ENCODE measurements at places on chromosomes 3 and 15.

DNA sequence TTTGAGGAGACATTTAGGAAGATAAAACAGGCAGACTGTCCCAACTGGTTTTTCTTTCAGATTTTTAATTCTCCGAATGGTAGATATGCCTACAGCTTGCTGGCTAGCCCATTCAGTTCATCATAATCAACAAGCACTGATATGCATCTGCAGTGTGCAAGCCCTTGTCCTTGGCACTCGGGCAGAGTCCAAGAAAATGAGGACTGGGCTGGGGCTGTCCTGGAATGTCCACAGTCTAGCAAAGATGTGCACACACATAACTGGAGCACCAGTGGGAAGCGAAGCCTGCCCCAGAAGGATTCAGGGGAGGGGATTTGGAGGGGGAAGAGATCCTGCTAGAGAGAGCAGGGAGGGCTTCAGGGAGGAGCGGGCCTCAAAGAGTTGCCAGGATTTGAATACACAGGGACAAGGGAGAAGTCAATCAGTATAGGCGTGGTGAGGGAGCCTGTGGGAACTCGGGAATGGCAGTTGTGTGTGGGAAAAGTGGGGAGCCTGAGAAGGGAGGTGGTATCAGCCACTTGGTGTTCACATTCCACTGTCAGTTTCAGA, 8.7 kb downstream of the FAH start:
- no peak for DNase-seq

- no peak for DNase-seq
These were observed 156.1 kb upstream of the CGNL1 start for GRCh38 chr15:57220205-57220604.

DNA sequence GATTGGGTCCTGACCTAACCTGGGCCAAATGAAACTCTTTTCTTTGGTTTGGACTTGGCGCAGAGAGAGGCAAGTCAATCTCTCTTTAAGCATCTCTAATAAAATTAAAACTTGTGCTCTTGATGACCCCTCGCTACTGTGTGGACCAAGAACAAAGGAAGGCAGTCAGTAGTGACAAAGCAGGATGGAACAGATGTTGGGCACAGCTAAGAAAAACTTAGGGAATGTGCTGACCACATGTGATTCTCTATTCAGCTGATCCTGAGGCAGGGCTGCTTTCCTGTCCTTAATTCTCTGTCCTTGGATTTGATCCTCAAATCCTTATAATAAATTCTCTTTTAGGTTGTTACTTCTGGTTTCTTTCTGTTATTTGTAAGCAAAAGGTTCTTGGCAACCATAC, 259.9 kb downstream of the ZIC1 start:
- no peak for DNase-seq

DNA sequence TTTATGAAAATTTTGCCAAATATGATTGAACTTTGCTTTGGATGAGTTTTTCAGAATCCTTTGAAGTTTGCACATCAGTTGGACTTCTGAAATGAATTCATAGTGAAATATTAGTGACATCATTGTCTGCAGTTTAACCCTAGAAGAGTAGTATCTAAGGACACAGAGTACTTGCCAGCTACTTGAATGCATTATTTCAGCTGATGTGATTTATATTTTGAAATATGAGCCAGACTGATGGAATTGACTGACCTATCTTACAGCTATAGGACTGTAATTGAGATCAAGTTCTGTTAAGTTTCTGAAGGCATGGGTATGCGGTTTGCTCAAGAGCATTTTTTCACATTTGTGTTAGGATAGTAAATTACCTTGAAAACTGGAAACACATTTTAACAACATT, 51.2 kb downstream of the LYSMD4 start:
- no peak for DNase-seq

- DNase-seq: no peak
These were observed 13.4 kb downstream of the DZIP3 start for GRCh38 chr3:108602935-108603294.

GRCh38 chr3:69735893-69736292, 3.4 kb upstream of the MITF start:
- no peak for DNase-seq

DNA sequence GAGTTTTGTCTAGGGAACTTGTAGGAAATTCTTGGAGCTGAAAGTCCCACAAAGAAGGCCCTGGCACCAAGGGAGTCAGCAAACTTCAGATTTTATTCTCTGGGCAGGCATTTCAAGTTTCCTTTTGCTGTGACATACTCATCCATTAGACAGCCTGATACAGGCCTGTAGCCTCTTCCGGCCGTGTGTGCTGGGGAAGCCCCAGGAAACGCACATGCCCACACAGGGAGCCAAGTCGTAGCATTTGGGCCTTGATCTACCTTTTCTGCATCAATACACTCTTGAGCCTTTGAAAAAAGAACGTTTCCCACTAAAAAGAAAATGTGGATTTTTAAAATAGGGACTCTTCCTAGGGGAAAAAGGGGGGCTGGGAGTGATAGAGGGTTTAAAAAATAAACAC, 15.0 kb downstream of the TIGIT start:
- no peak for DNase-seq

- no peak for DNase-seq
These were observed 244.2 kb upstream of the ST8SIA2 start for GRCh38 chr15:92149465-92149864.

DNA sequence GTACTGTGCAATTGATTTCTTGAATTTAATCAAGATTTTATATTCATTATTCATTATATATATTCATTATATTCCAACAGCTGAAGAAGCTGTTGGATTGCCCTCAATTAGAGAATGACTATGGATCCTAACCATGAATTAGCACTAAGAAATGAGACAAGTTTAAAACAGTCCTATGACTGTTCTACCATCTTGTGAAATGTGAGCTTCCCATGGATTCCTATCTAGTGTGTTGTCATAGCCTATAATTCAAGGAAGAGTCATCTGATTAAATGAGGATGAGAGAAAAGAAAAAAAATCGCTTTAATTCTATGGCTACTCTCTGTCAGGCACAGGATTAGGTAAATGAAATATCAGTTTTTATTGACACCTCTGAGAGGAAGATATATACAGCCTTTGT, 696.6 kb upstream of the NAALADL2 start:
- no peak for DNase-seq

DNA sequence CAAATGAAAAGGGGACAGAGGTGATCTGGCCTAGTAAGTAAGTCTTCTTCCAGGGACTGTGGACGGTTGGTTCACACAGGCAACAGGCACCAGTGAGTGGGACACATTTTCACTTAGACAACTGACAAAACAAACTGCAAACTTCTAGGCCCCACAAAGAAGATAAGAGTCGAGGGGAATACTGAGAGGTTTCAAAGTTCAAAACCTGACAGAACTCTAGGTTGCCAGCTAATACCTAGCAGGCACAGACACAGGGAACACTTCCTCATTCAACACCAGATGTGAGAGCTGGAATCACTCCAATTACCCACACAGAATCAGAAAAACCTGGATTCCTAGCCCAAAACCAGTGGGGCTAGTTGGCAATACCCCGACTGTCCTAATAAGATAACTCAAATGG, 621.7 kb downstream of the ZPLD1 start:
- DNase-seq: no peak

DNA sequence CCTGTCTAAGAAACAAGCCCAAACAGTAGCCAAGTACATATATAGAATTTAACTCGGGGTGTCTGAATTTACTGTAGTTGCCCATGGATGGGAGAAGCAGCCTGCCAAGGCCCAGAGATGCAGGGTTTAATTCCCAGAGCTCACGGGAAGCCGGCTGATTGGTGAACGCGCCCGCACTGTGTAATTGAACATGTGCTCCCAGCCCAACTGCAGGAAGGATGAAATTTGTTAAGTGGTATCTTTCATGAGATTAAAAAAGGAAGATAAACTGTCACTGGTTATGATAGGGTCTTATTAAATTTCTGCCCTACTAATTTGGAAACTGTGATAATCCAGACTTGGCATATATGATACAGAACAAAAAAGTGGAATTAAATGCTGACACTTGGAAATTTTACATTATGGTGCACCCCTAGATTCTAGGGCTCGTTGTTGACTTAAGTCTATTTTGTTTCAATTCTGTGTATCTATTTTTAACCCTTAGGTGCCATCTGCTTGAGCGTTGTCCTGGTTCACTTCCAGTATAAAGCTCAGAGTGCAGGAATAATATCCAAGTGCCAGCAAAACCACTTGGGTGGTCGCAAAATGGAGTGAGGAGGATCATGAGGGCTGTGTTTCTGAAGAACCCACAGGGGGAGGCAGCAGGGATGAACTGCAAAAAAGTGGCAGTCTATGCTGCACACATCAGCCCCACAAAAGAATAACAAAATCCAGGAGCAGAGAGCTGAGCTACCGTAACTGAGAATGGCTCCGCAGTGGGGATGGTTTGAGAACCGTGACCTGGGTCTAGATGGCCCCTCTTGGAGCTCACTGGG, 13.8 kb upstream of the TMC3 start:
- no peak for DNase-seq

- DNase-seq: no peak
These were observed 17.0 kb upstream of the OR5K1 start for GRCh38 chr3:98445949-98446406.

DNA sequence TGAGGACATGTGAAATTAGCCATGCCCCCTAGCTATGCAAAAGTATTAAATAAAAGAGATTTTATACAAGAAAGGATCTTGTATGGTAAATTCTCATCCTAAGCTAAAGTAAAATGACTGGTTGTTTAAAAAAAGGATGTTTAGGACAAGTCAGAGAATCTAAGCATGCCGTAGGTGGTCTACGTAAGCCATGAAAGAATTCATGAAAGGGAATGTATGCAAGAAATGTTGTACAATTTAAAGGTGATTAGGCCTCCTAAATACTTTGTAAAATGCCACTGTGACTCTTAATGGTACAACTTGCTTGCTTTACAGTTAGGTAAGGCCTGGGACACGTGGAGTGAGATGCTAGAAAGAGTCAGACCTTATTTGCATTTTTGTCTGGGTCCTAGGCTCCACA, 209.0 kb downstream of the EFHB start:
- DNase-seq: no peak

DNA sequence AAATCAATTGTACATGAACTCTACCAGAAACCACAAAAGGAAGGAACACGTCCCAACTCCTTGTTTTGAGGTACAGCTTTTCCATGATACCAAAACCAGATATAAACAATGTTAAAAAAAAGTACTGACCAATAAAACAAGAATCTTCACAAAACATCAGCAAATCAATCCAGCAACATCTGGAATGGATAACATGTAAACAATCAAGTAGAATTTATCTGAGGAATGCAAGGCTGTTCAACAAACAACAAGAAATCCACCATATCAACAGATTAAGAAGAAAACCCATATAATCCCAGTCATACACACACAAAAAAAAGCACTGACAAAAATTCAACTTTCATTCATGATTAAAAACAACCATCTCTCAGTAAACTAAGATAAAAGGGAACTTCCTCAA, 26.7 kb downstream of the TJP1 start:
- no peak for DNase-seq

DNA sequence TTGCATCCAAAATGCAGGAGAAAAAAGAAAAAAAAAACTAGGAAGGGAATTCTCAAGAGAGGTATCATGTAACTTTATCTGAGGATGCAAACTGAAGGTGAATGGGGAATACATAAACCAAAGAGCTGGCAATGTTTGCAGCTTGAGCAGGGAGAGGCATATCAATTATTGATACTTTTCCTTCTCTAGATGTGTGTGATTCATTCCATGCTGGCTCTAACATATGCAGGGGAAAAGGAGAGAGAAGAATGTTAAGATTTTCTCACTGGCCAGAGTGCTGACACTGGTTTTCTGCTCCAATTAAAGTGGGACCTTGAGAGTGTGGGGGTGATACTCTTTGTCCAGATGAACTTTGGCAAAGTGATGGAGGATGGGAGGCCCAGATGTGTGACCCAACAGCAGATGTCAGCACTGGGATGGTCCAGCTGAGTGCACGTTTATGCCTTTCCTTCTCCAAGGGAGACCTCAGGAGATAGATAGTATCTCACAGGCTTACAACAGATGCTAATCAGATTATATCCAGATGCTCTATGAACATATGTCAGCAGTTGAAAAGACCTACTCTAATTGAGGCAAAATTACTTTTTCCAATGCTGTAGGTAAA, 50.0 kb upstream of the PSMD6 start:
- DNase-seq: no peak

GRCh38 chr3:122001892-122002291, 20.2 kb downstream of the ILDR1 start:
- no peak for DNase-seq

GRCh38 chr15:63469190-63469589, 35.2 kb upstream of the USP3 start:
- DNase-seq: no peak

- peak; percentile 48 for DNase-seq
These were observed 14.6 kb downstream of the HDAC11 start for GRCh38 chr3:13494463-13495350.

- DNase-seq: no peak
These were observed 14.2 kb upstream of the SUCNR1 start for GRCh38 chr3:151859233-151859673.

DNA sequence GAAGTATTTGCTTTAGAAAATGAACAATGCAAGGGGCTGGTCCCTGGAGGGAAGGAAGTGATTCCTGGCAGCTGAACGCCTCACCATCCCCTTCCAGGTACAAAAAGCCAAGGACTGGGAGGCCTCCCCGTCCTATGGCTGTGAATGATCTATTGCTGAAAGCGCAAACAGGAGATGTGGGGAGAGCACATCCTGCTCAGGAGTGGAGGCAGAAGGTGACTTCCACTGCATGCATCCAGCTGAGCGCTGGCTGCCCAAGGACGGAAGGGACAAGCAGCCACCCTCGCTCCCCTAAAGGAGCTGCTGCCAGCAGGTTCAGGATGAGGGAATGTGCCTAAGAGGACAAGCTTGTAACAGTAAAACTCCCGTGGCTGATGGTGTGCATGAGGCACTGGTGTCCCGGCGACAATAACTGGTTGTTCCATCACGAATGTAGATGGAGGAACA, 41.4 kb downstream of the ABTB1 start:
- DNase-seq: no peak

DNA sequence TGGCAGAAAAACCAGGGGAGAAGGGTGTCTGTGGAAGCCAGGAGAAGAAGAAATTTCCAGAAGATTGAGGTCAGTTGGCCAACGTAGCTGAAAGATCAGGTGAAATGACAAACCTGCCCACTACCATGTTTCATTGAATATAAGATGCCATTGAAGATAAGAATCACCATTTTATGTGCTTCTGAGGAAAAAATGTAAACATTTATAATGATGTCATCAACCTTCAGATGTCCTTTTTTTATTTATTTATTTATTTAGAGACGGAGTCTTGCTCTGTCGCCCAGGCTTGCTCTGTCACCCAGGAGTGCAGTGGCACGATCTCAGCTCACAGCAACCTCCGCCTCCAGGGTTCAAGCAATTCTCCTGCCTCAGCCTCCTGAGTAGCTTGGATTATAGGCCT, 4.9 kb upstream of the PODXL2 start:
- DNase-seq: no peak

- no peak for DNase-seq
These were observed 204.4 kb downstream of the SLC9A9 start for GRCh38 chr3:143643905-143644304.
